ENCODE measurements at places on chromosomes 6 and 20. TPM values are rescaled to one million over a fixed set of nuclear protein-coding genes. Genes with fewer than 3 reads are reported as not detected.

The PPIL6 gene
- 11.7 TPM for total RNA-seq

The TXLNB gene
- 24.2 TPM for total RNA-seq

The SCGN gene
- 0.35 TPM for total RNA-seq

The BMP7 gene
- 62.6 TPM for total RNA-seq

The TMC2 gene
- total RNA-seq: not detected

The ARFGEF3 gene
- 8.1 TPM for total RNA-seq

The KCNB1 gene
- total RNA-seq: 0.70 TPM

The PSORS1C1 gene
- total RNA-seq: 0.06 TPM

The HCRTR2 gene
- total RNA-seq: 0.76 TPM

Measured in metanephros (tissue), 2 donors.